ENCODE measurements at places on chromosomes 5 and 9.

GRCh38 chr5:113178073-113178779 lies 201.6 kb downstream of the DCP2 start:
- H3K36me3 ChIP-seq: no peaks in the 10 kb centered on the region
- peaks cover 7% of the 10 kb centered on the region for H3K4me1 ChIP-seq
- H3K27me3 ChIP-seq: no peaks in the 10 kb centered on the region
- H3K4me3 ChIP-seq: no peak overlapping the region
- no peak overlapping the region for H3K27ac ChIP-seq

GRCh38 chr5:172339264-172340180 lies 56.0 kb upstream of the UBTD2 start:
- H3K4me1 ChIP-seq: no peaks in the 10 kb centered on the region
- H3K27ac ChIP-seq: no peak overlapping the region
- H3K36me3 ChIP-seq: peaks cover 36% of the 10 kb centered on the region
- no peak overlapping the region for H3K4me3 ChIP-seq

DNA sequence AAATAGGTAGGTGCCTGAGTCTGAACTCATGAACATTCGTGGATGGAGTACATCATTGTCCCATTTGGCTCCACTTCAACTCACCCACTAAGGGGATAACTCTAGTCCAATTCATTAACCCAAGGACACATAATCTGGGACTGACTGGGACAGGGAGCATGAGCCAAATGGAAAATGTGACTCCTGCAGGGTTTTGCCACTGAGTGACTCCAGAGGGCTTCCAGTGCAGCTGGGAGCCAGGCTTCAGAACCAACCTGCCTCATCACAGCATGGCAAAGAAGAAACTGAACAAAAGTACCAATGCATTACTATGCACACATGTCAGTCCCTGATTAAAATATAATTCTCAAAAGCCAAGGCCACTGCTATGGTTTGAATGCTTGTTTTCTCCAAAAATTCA lies 159.7 kb upstream of the SNX2 start:
- no peak overlapping the region for H3K4me3 ChIP-seq
- H3K27ac ChIP-seq: no peak overlapping the region
- no peaks in the 10 kb centered on the region for H3K27me3 ChIP-seq

GRCh38 chr9:92512622-92513021 lies 23.2 kb downstream of the ECM2 start:
- no peaks in the 10 kb centered on the region for H3K27me3 ChIP-seq
- DNase-seq: no peak
- H3K4me3 ChIP-seq: no peak overlapping the region
- no peak overlapping the region for H3K27ac ChIP-seq

DNA sequence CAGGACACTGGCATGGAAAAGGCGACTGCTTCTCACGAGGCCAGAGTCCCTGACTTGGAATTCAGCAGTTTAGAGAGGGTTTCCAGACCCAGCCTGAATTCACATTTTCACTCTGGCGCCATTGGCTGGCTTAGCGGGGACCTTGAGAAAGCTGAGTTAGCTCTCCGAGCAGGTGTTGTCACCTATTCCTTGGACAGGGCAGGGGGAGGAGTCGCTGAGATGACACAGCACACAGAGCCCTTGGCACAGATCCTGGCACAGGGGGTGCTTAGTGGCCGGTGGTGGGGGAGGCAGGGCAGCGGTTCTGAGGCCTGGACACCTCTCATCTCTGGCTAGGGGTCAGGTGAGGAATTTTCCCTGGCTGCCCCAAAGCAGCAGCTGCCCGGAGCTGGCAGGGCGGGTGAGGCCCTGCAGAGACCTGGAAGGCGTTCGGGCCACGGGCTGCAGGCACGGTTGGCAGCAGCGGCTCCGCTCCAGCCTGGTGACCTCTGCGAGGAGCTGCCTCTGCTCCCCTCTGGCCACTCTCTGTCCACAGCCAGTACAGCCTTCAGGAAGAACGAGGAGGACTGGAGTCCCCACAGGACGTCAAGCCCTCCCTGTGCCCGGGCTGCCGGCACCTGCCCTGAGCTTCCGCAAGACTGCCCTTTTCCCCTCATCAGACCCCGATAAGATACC lies 72.4 kb upstream of the RAPGEF1 start:
- no peak overlapping the region for H3K27ac ChIP-seq
- no peaks in the 10 kb centered on the region for H3K36me3 ChIP-seq
- H3K27me3 ChIP-seq: no peaks in the 10 kb centered on the region
- no peak for DNase-seq

GRCh38 chr5:155148694-155149093 lies 135.1 kb downstream of the KIF4B start:
- no peak overlapping the region for H3K4me3 ChIP-seq
- no peak for DNase-seq
- H3K36me3 ChIP-seq: no peaks in the 10 kb centered on the region
- H3K27me3 ChIP-seq: no peaks in the 10 kb centered on the region
- H3K27ac ChIP-seq: no peak overlapping the region

DNA sequence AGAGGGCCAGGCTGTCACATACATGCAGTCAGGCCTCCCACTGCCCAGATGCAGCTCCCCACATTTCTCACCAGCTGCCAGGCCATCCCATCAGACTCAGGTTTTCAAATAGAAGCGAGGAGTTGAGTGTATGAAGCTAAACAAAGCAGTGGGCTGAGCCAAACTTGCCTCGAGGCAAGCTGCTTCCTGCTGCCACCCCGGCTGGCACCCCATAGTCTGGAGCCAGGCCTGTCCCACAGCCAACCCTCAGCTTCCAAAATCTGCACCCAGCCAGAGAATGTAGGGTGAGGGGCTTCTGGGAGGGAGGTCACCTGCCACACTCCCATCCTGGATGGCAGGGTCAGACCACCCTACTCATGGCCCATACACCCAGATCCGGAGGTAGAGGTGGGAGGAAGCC lies 22.3 kb upstream of the ALDH1B1 start:
- DNase-seq: no peak
- H3K27ac ChIP-seq: no peak overlapping the region
- no peaks in the 10 kb centered on the region for H3K36me3 ChIP-seq

- no peak for DNase-seq
- H3K27ac ChIP-seq: no peak overlapping the region
- peaks cover 14% of the 10 kb centered on the region for H3K4me1 ChIP-seq
- no peak overlapping the region for H3K4me3 ChIP-seq
- no peaks in the 10 kb centered on the region for H3K36me3 ChIP-seq
Measured at GRCh38 chr9:27433631-27434325, 90.3 kb upstream of the IFNK start.

GRCh38 chr9:107870927-107871680 lies 381.5 kb upstream of the KLF4 start:
- H3K27me3 ChIP-seq: no peaks in the 10 kb centered on the region
- H3K4me1 ChIP-seq: peaks cover 3% of the 10 kb centered on the region
- no peaks in the 10 kb centered on the region for H3K36me3 ChIP-seq
- DNase-seq: no peak
- no peak overlapping the region for H3K4me3 ChIP-seq

DNA sequence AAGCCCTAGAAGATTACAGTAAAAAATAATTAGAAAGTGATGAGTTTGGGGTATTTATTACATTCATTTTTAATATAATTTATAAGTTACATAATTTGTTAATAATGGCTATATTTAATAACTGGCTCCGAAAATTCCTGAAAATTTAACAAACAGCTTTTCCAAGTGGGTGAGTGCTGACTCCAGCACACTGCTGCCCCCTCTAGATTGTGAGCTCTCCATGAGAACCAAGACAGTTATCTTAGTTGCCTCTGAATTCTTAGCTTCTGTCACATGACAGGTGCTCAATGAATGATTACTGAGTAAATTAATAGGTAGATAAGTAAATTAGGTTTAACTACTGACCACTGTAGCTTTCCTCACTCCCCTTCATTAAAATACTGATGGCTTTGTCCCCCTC lies 7.8 kb downstream of the KLHL3 start:
- H3K4me3 ChIP-seq: no peak overlapping the region
- H3K27ac ChIP-seq: no peak overlapping the region
- DNase-seq: no peak
- no peaks in the 10 kb centered on the region for H3K27me3 ChIP-seq
- no peaks in the 10 kb centered on the region for H3K36me3 ChIP-seq

- no peak for DNase-seq
- H3K4me1 ChIP-seq: no peaks in the 10 kb centered on the region
- H3K4me3 ChIP-seq: no peak overlapping the region
- no peaks in the 10 kb centered on the region for H3K27me3 ChIP-seq
- no peaks in the 10 kb centered on the region for H3K36me3 ChIP-seq
Measured at GRCh38 chr9:16099732-16100536, 547.1 kb downstream of the CCDC171 start.

GRCh38 chr5:61603211-61603908 lies 271.3 kb downstream of the ZSWIM6 start:
- H3K27me3 ChIP-seq: no peaks in the 10 kb centered on the region
- DNase-seq: peak; percentile 44
- no peaks in the 10 kb centered on the region for H3K4me1 ChIP-seq
- no peak overlapping the region for H3K27ac ChIP-seq

DNA sequence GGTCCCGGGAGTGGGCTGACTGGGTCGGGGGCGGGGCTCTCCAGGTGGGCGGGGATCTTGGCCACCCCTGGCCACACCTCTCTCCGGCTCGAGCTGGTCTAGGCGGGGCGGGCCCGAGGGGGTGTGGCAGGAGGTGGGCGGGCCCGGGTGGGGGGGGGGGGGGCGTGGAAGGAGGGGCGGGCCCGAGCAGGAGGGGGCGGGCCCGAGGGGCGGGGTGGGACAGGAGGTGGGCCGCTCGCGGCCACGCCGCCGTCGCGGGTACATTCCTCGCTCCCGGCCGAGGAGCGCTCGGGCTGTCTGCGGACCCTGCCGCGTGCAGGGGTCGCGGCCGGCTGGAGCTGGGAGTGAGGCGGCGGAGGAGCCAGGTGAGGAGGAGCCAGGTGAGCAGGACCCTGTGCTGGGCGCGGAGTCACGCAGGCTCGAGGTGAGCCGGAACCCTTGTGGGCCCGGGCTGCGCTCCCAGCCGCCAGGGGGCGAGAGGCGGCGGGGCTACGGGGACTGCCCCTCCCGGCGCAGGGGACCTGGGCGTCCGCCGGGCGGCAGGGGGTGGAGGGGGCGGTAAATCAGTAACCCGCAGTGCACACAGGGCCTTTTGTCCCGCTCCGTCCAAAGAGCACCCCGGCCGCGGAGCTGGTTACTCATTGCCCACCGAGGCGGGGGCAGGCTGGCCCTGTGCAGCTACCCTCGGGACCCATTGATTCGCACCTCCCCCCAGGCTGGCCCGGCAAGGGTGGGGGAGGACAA lies at the start of gene FGFR4:
FGFR4 (plus strand) TSS at position 262 of the 744 bp plus-strand sequence. CDS start 2,688 bp downstream, outside the sequence.
- DNase-seq: peak; percentile 97
- no peak within 1 kb of the TSS for H3K27ac ChIP-seq
- H3K4me1 ChIP-seq: peaks cover 8% of the 10 kb centered on the region
- H3K27me3 ChIP-seq: no peaks in the 10 kb centered on the region
- H3K36me3 ChIP-seq: peaks cover 23% of the 10 kb centered on the region
- peak within 1 kb of the TSS; percentile 84 for H3K4me3 ChIP-seq

GRCh38 chr9:128159522-128159783 lies 612 bp upstream of the BBLN start:
- H3K36me3 ChIP-seq: peaks cover 27% of the 10 kb centered on the region
- H3K27me3 ChIP-seq: no peaks in the 10 kb centered on the region
- no peaks in the 10 kb centered on the region for H3K4me1 ChIP-seq
- no peak overlapping the region for H3K27ac ChIP-seq
- DNase-seq: no peak

- H3K36me3 ChIP-seq: no peaks in the 10 kb centered on the region
- no peak for DNase-seq
- H3K4me3 ChIP-seq: no peak overlapping the region
- H3K27ac ChIP-seq: no peak overlapping the region
- no peaks in the 10 kb centered on the region for H3K27me3 ChIP-seq
Measured at GRCh38 chr5:166349046-166349445, 1942.4 kb upstream of the WWC1 start.

DNA sequence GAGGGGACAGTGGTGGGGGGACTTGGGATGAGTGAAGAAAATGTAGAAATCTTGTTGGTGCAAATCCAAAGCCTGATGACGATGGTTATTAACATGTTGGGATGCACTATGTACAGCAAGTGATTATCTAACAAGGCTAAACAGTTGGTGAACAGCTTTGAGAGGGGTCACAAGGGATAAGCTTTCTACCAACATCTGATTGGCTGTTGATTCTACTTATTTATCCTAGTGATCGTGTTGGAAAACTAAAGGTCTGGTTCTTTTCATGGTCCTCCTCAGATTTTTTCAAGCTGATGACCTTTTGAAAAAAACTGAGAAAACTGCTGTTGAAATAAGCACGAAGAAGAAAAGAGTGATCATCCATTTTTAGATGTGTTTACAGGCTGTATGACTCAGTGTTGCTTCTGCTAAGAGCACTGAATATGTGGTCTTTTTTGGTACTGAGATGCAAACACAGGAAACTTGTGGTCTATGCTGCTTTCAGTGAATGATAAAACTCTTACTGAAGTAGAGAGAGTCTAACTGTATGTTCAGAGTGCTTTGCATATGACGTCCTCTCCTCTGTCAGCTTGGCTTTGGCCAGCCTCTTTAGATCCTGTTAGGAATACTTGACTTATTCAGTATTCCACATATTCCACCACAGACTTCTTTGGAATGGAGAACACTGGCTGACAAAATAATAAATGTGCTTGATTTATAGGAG lies 174.8 kb downstream of the SLF1 start:
- no peaks in the 10 kb centered on the region for H3K36me3 ChIP-seq
- H3K27ac ChIP-seq: no peak overlapping the region
- H3K4me3 ChIP-seq: no peak overlapping the region
- no peaks in the 10 kb centered on the region for H3K4me1 ChIP-seq
- no peak for DNase-seq
- no peaks in the 10 kb centered on the region for H3K27me3 ChIP-seq

- H3K4me1 ChIP-seq: no peaks in the 10 kb centered on the region
- no peaks in the 10 kb centered on the region for H3K36me3 ChIP-seq
- H3K27ac ChIP-seq: no peak overlapping the region
- H3K27me3 ChIP-seq: no peaks in the 10 kb centered on the region
Measured at GRCh38 chr9:134887686-134888602, 7.3 kb downstream of the FCN2 start.

GRCh38 chr5:169029661-169030274 lies 271.2 kb downstream of the SLIT3 start:
- H3K4me3 ChIP-seq: no peak overlapping the region
- no peaks in the 10 kb centered on the region for H3K27me3 ChIP-seq
- peaks cover 5% of the 10 kb centered on the region for H3K4me1 ChIP-seq
- peaks cover 8% of the 10 kb centered on the region for H3K36me3 ChIP-seq
- no peak for DNase-seq
- H3K27ac ChIP-seq: no peak overlapping the region

GRCh38 chr5:61915646-61916045 lies 390.4 kb upstream of the KIF2A start:
- no peaks in the 10 kb centered on the region for H3K4me1 ChIP-seq
- H3K4me3 ChIP-seq: no peak overlapping the region
- H3K36me3 ChIP-seq: peaks cover 10% of the 10 kb centered on the region
- DNase-seq: peak; percentile 51

GRCh38 chr9:17843236-17843635 lies 264.4 kb downstream of the SH3GL2 start:
- H3K27me3 ChIP-seq: no peaks in the 10 kb centered on the region
- H3K4me1 ChIP-seq: 0 out of 2 replicates have a peak, but pooled peaks cover 3% of the 10 kb centered on the region
- peaks cover 9% of the 10 kb centered on the region for H3K36me3 ChIP-seq
- H3K4me3 ChIP-seq: no peak overlapping the region
- no peak overlapping the region for H3K27ac ChIP-seq

GRCh38 chr5:38916802-38917201 lies 71.0 kb downstream of the OSMR start:
- H3K4me1 ChIP-seq: no peaks in the 10 kb centered on the region
- no peak overlapping the region for H3K27ac ChIP-seq
- DNase-seq: no peak
- no peaks in the 10 kb centered on the region for H3K36me3 ChIP-seq
- no peak overlapping the region for H3K4me3 ChIP-seq

Measured in H9 (cell line).